Activated naive CD4-positive, alpha-beta T cell treated with anti-CD3 and anti-CD28 coated beads, Interleukin-2, amount 10 ng/mL, durations not matched to agents 5 hours and 36 hours (primary cell): ENCODE measurements at places on chromosomes 2 and 18. TPM values are rescaled to one million over a fixed set of nuclear protein-coding genes. Genes with fewer than 3 reads are reported as not detected.

The NEDD4L gene
- 3.3 TPM for total RNA-seq

The AQP12B gene
- total RNA-seq: not detected

The SCN1A gene
- not detected for total RNA-seq

The HTR2B gene
- total RNA-seq: not detected

The TRIP12 gene
- 184 TPM for total RNA-seq

The CASP10 gene
- 58.9 TPM for total RNA-seq

The PDE1A gene
- not detected for total RNA-seq

The POLR1B gene
- total RNA-seq: 28.8 TPM

The CCDC68 gene
- total RNA-seq: not detected

The TMEM247 gene
- not detected for total RNA-seq

The CAPN13 gene
- not detected for total RNA-seq

The MRPS9 gene
- total RNA-seq: 21.9 TPM

The REG3A gene
- not detected for total RNA-seq

The G6PC2 gene
- total RNA-seq: not detected

The CCDC121 gene
- total RNA-seq: 1.1 TPM

The TP53I3 gene
- total RNA-seq: 3.1 TPM

The RESP18 gene
- total RNA-seq: not detected

The TWIST2 gene
- total RNA-seq: not detected

The B3GNT7 gene
- total RNA-seq: not detected

The C2orf78 gene
- total RNA-seq: not detected

The DNAH7 gene
- not detected for total RNA-seq

The KIF5C gene
- 4.8 TPM for total RNA-seq

The STK11IP gene
- total RNA-seq: 32.5 TPM

The ATIC gene
- total RNA-seq: 139 TPM

The USP14 gene
- total RNA-seq: 56.4 TPM

The GREB1 gene
- total RNA-seq: 0.24 TPM

The MC5R gene
- not detected for total RNA-seq

The IL1A gene
- total RNA-seq: 0.22 TPM

The ZSWIM2 gene
- total RNA-seq: not detected

The FAP gene
- not detected for total RNA-seq

The MRPL30 gene
- 22.9 TPM for total RNA-seq

The NDC80 gene
- 60.0 TPM for total RNA-seq

The MFF gene
- 64.8 TPM for total RNA-seq

The AFG3L2 gene
- 41.0 TPM for total RNA-seq

The FOXD4L1 gene
- 0.22 TPM for total RNA-seq

The NOP58 gene
- 86.8 TPM for total RNA-seq

The PROM2 gene
- total RNA-seq: 0.07 TPM

The IL36G gene
- total RNA-seq: not detected

The CPS1 gene
- total RNA-seq: 0.48 TPM

The MROH2A gene
- total RNA-seq: not detected

The RGPD4 gene
- not detected for total RNA-seq

The ZSCAN30 gene
- 18.7 TPM for total RNA-seq

The CNDP1 gene
- not detected for total RNA-seq

The TRPM8 gene
- not detected for total RNA-seq

The TMEM37 gene
- total RNA-seq: not detected

The RAB27B gene
- 3.4 TPM for total RNA-seq

The LYPD1 gene
- not detected for total RNA-seq

The CDK15 gene
- total RNA-seq: not detected

The RGPD5 gene
- total RNA-seq: 20.2 TPM

The SKOR2 gene
- not detected for total RNA-seq

The ALPG gene
- not detected for total RNA-seq
